Stimulated activated CD8-positive, alpha-beta memory T cell treated with anti-CD3 and anti-CD28 coated beads, Interleukin-2, amount 100 ng/mL, for 1 hour (primary cell): ENCODE measurements at places on chromosomes 12 and 14.

- DNase-seq, result no peak
Measured at GRCh38 chr12:123382684-123383083, 1.2 kb upstream of the KMT5A start.

GRCh38 chr12:122646517-122647217 lies 56.5 kb downstream of the HCAR2 start:
- peak; percentile 15 for DNase-seq

DNA sequence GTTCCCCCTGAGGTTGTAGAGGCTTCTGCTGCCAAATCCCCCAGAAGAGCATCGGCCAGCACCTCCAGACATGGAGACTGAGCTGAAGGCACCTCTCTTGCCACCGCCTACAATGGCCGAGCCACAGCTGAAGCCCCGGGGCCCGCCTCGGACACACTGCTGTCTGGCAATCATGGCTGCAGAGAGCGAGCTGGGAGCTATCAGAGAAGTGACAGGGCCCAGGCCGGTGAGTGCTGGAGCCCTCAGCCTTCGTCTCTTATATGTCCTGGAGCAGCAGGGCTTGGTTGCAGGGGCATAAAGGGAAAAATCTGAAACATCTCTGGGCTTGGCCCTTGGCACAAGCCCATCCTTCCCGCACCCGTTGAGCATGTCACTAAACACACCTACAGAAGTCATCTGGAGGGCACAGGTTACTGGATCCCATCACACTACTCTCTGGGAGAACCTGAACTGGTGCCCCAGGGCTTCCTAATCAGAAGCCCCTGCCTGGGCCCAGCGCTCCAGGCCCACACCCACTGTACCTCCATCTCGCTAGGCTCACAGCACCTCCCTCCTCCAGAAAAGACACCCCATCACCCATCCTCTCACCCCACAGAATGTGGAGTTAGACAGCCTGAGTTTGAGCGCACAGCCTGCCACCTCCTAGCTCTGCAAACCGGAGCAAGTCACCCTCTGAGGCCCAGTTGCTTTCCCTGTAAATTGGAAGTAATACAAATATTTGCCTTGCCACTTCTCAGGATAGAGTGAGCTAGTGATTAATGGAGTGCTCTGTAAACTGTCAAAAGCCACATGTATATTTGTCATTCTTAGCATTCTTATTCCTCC lies at the start of gene KRT4:
KRT4 (minus strand) TSS at position 232 of the 825 bp plus-strand sequence; CDS start at position 174, 58 bp downstream.
- DNase-seq, result no peak

GRCh38 chr14:28143316-28143715 lies 623.3 kb upstream of the FOXG1 start:
- DNase-seq, result no peak

GRCh38 chr14:43204816-43205215 lies 1302.3 kb downstream of the FSCB start:
- DNase-seq, result no peak

GRCh38 chr14:86310611-86311010 lies 780.7 kb downstream of the FLRT2 start:
- DNase-seq, result no peak
